NCI-H1436 treated with DMSO at 0.1 percent for 48 hours (cell line): ENCODE measurements at places on chromosomes 2 and 18.

DNA sequence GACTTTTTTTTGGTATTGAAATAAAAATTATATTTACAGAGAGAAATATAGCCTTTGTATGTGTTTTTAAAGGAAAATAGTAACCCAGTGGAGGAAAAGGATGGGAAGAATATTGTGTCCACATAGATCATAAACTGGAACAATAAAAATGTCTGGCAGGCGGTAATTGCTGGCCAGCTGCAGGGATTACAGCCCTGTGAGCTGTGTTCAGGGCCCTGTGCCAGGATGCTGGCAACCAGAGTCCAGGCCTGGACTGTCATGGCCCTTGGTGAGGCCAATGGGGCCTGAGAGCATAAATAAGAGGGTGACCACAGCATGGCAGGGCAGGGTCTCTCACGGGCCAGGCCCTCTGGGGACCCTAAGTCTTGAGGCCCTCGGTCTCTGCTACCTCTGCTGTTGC is 171.2 kb downstream of the ACOXL start:
- no peak for DNase-seq

DNA sequence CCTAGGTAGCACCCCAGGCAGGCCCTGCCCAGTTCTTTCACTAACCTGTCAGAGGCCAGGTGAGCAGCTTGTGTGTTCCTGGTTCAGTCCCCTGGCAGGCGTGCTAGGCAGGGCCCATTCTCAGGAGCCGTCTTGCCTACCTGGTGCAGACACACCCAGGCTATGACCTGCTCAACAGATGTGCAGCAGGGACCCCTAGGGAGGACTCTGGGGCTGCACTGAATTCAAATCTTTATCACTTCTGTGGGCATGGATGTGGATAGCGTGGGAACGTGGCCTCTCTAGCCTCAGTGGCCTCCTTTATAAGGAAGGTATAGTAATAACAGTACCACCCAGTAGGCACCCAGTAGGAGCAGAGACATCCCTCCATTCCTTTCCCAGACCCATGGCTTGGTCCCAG is 48.4 kb downstream of the PLEKHB2 start:
- no peak for DNase-seq

GRCh38 chr18:41320100-41320499 is 634.9 kb upstream of the PIK3C3 start:
- DNase-seq: no peak

DNA sequence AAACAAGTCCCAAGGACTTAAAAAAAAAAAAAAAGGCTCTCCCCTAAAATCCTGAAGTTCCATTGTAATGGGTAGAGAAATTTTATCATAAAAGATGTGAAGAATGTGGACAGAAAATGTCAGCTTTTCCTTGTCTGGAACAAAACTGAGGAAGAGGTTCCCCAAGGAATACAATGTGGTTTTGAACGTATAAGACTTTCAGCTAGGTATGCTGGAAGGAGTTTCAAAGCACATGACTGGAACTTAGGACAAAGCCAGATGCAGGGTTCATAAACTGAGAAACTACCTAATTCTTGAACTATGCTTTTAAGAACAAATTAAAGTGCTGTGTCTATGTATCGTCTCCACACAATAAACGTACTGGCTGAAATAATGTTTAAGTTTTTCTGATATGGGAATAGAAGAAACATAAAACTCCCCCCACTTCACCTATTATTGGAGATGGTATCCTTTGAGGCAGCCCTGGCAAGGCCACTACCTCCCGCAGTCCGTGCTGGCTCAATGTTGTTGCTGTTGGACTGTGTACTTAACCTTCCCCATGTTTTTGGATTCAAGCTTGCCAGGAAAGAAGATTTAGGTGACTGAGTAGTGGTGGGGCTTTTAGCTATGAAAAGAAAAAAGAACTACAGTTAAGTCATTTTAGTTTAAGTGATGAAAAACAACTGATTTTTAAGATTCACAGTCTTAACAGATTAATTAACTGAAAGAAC is 84.2 kb upstream of the DNER start:
- DNase-seq: no peak

- DNase-seq: no peak
Measured at GRCh38 chr18:68972176-68972575, 174.3 kb downstream of the CCDC102B start.

GRCh38 chr2:15892151-15892880 is 48.0 kb upstream of the MYCN start:
- no peak for DNase-seq

- no peak for DNase-seq
Measured at GRCh38 chr2:196184921-196185320, 13.5 kb upstream of the STK17B start.

DNA sequence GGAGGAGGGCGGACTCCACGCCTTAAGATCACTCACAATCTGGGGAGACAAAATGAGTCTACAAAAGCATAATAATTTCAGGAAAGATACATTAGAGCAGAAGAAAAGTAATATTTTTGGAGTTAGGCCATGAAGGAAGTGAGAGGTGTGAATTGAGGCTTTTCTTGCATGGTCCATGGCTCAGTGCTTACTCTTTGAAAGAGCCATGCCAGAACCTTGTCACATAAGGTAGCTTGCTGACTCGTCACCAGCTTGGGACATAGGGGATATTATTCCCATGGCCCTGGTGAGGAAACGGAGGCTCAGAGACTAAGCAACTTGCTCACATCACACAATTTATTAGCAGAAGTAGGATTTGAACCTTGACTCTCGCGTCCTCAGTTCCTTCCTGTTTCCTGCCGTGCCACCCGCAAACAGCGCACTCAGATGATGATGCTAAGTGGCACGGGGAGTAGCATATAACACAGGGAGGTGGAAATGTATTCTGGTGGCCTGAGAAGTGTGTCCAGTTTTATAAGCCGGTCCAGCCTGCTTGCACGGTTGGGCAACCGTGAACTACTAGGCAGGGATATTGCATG is 312.2 kb upstream of the EPAS1 start:
- DNase-seq: no peak

GRCh38 chr2:72205504-72205881 is 57.8 kb upstream of the CYP26B1 start:
- no peak for DNase-seq

DNA sequence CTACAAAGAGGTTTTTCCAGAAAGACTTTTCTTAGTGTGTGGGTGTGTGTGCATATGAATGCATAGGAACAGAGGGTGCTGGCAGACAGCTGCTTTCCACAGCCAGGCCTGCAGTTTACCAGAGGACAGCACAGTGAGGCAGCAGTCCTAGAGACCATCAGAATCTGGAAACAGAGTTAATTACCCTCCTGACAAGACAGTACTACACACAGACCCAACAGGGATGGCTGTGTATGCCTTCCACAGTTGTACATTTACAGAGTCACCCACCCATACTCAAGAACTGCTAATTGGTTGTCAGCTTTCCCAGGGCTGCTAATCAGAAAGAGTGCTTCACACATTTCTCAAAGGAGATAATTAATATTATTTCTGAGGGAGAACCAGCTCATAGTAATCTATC is 104.7 kb downstream of the FEZ2 start:
- DNase-seq: no peak

DNA sequence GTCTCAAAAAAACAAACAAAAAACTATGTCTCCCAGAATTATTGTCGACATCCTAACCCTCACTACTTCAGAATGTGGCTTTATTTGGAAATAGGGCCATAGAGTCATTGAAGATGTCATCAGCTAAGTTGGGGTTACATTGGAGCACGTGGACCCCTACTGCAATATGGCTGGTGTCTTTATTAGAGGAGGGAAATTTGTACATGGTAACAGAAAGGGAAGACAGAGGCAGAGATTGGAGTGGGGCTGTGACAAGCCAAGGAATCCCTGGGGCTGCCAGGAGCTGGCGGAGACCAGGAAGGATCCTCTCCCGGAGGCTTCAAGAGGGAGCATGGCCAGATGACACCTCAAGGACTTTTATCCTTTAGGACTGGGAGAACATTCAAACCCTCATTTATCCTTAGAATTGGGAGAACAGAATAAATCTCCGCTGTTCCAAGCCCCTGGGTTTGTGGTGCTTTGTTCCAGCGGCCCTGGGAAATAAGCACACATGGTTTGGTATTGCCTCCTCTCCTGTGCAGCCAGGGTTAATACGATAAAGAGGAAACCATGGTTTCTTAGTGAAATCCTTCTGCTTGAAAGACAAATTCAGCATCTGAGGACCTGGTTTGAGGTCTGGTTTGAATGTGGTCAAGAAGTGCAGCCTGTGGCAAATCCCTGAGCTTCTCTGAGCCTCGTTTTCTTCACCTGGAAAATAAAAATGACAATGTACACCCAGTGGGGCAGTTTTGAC is 184.7 kb downstream of the MYCN start:
- DNase-seq: no peak

DNA sequence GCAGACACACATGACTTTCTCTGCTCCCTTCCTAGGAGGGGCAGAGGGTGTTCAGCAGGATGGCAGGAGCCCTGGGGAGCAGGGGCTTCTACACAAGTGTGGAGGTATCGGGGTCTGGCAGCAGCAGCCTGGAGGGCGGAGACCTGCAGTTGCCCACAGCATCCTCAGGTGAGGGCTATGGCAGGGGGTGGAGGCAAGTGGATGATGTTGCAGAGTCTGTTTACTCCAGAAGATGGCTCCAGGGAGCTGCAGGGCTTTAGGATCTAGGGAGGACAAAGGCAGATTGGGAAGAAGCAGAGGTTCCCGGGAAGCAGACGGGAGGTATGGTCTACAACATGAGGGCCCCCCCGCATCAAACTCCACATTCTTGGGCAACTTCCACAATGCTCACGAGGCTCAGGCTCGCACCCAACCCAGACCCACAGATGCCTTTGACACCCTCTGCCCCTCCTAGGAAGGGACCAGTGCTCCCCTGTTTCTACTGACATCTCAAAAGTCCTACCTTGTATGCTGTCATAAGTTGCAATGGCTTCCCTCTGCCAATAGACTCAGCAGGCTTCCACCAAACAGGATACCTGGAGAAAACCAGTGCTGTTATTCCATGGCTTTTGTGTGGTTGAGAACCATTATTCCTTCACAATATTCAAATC is 12.0 kb upstream of the ATP6V1C2 start:
- no peak for DNase-seq

DNA sequence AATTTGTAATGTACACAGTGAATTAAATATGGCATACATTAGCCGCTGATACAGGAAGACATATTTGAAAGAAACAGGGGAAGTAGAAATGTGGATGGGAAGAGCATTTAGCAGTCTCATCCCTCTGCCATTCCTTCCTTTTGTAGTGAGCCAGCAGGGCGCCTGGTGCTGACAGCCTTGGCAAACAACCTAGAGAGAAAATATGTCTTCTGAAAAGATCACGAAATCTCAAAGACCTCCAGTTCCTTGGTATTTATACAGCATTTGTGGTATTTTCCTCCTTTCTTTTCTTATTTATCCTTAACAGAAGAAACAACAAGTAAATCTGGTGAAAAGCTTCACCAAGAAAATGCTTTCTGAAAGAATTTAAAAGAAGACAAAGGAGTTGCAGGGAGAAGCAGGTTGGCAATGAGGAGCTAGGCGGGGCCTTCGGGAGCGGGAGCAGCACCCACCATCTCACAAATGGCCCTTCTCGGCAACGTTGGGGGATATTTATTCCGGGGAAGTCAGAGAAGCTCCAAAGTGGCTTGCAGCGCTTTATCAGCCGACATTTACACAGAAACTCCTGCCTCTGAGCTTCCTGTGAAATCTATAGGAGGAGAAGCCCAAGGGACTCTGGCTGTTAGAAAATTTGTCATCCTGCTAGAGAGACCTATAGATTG is 406.1 kb upstream of the NRP2 start:
- DNase-seq: no peak

DNA sequence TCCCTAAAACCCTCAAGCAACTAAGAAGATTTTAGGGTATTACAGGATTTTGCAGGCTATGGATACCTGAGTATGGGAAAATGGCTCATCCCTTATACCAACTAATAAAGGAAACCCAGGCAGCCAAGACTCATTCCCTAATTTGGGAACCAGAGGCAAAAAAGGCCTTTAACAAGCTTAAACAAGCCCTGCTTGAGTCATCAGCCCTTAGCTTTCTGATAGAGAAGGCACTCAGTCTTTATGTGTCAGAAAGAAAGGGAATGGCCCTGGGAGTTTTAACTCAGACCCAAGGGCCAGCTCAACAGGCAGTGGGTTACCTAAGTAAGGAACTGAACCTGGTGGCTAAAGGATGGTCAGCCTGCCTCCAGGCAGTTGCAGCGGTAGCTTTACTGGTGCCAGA is 96.9 kb upstream of the RMP24 start:
- DNase-seq: no peak

GRCh38 chr2:124091721-124092120 is 66.6 kb downstream of the CNTNAP5 start:
- no peak for DNase-seq

GRCh38 chr2:48274040-48274439 is 255.9 kb upstream of the STON1 start:
- no peak for DNase-seq

DNA sequence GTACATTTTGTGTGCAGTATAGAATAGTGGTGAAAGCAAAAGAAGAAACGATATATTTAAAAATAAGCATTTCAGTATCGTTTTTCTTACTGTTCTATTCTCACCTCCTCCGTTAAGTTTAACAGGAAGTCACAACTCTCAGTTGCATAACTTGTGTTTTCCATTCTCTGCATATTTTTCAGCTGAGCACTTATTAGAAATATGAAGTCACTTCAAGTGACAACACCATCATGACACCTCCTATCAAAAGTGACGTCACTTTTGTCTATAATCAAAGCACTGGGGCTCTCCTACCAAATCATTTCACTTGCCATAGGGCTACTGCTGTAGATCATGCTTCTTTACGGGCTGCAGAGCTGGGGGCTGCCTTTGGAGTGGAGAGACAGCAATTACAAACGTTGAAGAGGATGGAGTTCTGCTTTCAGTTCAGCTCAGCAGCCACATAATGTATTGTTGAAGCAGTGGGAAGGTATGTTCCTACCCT is 36.3 kb downstream of the STAT4 start:
- no peak for DNase-seq

DNA sequence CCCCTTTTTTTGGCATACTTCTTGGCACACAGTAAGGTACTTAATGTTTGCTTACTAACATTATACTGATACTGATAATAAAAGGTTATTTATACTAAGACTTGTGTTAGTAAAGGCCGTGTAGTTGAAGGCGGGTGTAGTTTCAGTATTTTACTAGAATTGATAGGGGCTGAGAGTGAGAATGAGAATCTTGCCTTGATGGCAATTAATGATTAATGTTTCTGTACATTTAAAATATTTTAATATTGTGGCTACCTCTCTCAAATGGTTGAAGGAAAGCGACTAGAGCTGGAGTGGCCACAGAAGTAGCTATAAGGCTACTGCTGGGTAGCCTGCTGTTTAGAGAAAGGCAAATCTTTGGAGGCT is 29.3 kb downstream of the PELI1 start:
- no peak for DNase-seq

- no peak for DNase-seq
Measured at GRCh38 chr2:111042261-111042660, 78.5 kb upstream of the BCL2L11 start.

DNA sequence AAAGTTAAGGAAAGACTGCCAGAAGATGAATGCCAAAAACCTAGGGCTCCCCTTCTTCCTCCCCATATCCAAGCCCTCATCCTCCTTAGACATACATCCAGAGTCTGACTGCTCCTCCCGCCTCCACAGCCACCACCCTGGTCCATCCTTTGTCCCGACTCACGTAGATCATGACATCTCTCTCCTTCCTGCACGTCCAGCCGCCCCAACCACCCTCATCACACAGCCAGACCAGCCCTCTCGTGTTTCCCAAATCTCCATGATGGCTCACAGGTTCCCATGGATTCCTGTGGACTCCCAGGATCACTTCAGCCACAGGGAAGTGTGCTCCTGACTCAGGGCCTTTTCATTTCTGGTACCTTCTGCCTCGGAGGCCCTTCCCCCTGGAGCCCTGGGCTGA is 47.8 kb upstream of the CAB39 start:
- no peak for DNase-seq
